ENCODE measurements at places on chromosomes 3 and 15. TPM values are rescaled to one million over a fixed set of nuclear protein-coding genes. Genes with fewer than 3 reads are reported as not detected.

The CHST2 gene
- 3.9 TPM for total RNA-seq

The FYTTD1 gene
- 32.6 TPM for total RNA-seq

The NISCH gene
- 69.9 TPM for total RNA-seq

The ZBTB47 gene
- total RNA-seq: 32.1 TPM

The SCN5A gene
- 0.50 TPM for total RNA-seq

The PARP16 gene
- total RNA-seq: 3.6 TPM

The EPHB3 gene
- total RNA-seq: 3.9 TPM

The SLC2A2 gene
- not detected for total RNA-seq

Measured in fibroblast of lung (primary cell).